CD4-positive, alpha-beta T cell treated with Interleukin-6 at 100 ng/mL for 8 hours (primary cell): ENCODE measurements at places on chromosomes 7 and 10.

GRCh38 chr7:151838072-151838471, 38.8 kb downstream of the PRKAG2 start:
- no peak for DNase-seq

- DNase-seq: no peak
Observed at GRCh38 chr7:155466814-155467733, 9.1 kb downstream of the EN2 start.

DNA sequence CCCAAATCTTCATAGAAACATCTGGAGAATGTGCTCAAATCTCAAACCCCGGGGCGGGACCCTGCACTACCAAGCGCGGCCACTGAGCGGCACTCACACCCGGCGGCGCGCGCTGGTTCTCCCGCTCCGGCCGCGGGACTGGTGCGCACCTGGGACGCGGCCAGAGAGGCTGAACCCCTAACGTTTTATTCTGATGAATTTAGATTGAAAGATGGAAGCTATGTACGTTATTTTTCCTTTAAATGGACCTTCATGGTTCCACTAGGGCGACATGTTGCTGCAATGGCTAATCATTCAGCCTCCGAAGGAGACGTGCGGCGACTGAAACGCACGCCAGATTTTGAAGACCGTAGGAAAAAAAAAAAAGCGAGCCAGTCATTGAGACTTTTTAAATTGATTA, 107.0 kb upstream of the INSIG1 start:
- peak; percentile 42 for DNase-seq

DNA sequence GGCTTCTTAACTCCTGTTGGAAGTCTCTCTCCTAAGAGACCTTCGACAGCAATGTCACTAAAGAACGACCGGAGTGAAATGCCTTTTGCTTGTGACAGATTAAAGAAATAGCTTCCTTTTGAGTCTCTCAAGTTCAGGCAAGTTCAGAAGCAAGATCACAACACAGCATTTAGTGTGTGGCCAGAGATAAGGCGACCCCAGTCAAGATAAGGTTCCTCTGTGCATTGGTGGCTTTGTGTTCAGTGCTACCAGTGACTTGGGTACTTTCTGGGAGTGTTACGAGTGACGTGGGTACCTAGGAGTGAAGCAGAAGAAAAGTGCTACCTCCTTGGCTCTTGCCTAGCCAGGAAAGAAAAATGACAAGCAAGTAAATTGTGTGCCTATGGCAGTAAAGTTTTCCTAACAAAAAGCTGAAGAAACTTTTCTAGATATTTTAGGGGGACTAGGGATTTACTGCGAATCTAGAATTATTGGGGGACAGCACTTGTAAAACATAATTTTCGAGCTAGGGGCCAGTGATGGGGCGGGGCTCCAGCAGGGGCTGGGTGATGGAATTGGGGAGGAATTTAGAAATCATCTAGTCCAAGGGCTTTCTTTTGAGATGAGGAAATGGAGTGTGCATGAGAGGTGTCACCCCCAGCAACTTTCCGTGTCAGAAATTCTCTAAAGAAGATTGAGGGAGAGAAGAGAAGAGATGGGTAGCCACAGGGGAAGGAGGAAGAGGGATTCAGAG, 191.9 kb upstream of the LYZL2 start:
- no peak for DNase-seq

GRCh38 chr7:137935884-137936508, 65.9 kb downstream of the CREB3L2 start:
- peak; percentile 29 for DNase-seq

GRCh38 chr7:50426280-50427045, 23.7 kb downstream of the FIGNL1 start:
- DNase-seq: no peak
